ENCODE measurements at places on chromosomes 7 and 10. TPM values are rescaled to one million over a fixed set of nuclear protein-coding genes. Genes with fewer than 3 reads are reported as not detected.

Gene TAS2R3
- not detected for polyA plus RNA-seq

Gene FBXL13
- 1.0 TPM for polyA plus RNA-seq

- DNase-seq: no peak
Observed at GRCh38 chr7:133845005-133845404, 282.1 kb upstream of the LRGUK start.

DNA sequence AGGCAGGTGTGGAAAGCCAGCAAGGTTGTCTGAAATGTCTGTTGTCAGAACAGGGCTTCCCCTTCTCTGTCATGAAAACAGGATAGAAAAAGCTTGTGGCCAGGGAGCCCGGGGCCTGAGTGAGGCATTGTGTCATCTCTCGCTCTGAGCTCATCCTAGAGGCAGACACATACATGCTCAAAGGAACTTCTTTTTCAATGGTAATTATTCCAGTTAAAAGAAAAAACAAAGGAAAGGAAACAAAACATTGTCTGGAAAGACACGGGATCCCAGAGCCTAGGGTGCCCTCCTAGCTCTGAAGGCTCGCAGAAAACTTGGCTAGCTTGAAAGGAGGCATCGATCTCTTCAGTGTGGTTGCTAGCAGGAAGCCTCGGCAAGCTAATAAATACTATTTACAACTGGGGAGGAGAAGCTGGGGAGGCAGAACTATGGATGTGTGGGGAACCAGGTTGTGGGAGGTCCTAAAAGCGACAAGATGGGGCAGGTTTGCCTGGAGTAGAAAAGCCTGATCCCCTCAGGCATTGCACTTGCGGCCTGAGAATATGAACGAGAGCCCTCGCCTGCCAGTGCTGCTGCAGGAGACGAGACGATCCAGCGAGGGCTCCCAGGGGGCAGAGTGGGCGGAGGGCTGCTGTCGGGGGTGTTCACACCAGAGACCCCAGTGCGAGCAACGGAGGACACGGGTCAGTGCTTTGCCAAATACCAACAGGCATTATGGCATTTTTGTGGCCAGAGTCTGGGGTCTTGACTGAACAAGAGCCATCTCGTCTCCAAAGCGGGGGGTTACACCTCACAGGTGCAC is 32.8 kb upstream of the DGKI start:
- DNase-seq: no peak

Gene CTBP2
- polyA plus RNA-seq: 14.6 TPM

DNA sequence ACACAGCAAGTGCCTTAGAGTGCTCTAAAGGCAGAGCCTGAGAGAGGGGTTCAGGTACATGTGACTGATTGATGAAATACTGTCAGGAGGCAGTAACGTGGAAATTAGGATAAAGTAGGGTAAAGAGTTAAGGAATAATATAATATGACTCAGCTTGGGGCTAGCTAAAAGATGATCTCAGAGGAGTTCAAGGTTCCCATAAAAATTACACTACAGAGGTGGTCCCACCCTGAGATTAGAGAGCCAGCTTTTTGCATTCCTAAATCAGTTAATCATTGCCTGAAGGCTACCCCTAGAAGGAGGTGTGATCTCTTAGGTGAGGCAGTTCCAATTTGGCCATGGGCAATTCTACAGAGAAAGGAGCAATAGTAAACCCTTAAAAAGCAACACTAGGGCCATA is 5.8 kb downstream of the LIPJ start:
- no peak for DNase-seq

Gene FOXP2
- polyA plus RNA-seq: 0.14 TPM

Gene SYNPO2L
- polyA plus RNA-seq: 0.21 TPM

DNA sequence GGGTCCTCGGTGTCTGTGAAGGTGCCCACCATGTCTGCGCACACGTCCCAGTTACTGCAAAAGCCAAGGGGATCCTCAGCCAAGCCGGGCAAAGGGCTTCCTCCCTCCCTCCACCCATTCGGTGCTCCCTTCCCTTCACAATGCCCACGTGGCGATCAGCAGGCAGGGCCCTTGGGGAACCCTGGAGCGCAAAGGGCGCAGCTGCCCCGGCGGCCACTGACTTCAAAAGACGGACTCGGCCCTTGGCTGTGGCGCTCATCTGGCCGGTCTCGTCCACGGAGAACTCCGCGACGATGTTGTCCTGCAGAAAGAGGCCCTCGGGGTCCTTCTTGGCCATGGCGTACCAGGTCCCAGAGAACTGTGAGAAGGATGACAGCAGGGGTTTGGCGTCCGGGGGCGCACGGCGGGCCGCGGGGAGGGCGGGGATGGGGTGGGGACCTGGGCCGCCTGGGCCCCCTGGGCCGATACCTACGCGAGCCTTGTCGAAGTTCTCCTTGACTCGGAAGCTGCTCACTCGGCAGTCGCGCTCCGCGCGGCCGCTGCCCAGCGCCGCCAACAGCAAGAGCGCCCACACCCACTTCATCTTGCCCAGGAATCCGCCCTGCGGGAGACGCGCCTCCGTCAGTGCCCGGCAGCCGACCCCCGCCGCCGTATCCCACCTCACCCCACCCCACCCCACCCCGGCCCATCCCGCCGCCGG is 439 bp downstream of the RBP4 start:
- no peak for DNase-seq

DNA sequence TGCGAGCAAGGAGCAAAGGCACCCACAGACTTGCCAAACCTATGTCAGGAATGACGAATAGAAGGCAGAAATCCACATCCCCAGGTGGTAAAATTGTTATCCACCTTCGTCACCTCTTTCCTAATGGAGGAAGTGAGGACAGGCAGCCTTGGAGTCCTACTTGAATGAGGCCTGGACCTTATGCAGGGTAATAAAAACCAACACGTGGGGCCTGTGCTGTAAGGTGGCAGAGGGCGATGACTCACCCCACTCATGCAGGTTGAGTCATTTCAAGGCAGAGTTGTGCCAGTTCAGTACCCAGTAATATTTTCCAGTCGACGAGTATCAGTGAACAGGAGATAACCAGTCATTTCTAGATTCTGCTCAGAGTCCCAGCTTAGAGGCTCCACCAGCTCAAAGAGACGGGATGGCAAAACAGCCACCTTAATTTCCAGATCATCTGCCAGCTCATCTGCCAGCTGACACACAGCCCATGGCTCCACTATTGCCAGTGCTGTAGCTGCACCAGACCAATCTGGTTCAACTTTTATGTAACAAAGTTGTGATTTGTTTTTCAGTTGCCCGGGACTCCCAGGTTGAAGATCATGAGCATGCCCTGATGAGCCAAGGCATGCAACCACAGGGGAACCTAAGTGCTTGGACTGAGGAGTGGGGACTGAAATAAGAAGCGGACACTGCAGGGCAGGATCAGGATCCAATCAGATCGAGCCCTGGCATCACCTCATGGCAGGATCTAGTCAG is 176.2 kb upstream of the ITGB1 start:
- DNase-seq: no peak

Gene MLXIPL
- 25.3 TPM for polyA plus RNA-seq

- DNase-seq: no peak
Observed at GRCh38 chr7:84714765-84715164, 472.1 kb downstream of the SEMA3D start.

DNA sequence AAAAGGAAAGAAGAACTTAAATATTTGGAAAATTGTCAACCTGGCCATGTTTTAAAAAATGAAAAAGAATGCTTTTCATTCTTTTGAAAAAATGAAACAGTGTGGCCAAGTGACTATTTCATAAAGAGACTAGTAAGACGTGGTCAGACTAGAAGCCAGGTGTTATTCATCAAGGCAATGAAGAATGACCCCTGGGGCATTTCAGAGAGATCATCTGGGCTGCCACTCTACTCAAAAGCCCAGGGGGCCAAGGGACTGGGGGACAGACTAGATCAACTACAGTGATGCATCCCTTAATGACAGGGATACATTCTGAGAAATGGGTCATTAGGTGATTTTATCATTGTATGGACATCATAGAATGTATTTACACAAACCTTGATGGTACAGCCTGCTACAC is 199.4 kb downstream of the STK31 start:
- DNase-seq: no peak

DNA sequence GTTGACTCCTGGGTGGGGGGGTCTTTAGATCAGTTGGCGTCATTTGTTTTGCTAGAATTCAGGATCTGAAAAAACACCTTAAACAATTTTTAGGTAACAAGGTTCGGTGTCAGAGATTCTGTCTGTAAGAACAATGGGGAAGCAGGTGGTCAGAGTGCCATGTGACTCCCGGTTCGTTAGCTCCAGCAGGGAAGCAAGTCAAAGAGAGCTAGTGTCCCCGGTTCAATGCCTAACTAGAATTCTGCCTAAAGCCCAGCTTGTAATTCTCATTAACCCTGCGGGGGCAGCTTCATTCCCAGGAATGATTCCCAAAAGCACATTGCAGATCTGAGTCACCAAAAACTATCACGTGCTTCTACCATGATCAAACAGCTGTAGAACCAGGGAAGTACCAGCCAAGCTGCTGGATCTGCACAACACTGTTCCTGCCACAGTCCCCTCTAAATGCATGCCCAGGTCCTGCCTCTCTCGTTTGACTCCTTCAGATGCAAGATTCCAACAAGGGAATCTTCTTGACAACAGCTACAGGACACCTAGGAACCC is 664.3 kb upstream of the CELF2 start:
- no peak for DNase-seq

DNA sequence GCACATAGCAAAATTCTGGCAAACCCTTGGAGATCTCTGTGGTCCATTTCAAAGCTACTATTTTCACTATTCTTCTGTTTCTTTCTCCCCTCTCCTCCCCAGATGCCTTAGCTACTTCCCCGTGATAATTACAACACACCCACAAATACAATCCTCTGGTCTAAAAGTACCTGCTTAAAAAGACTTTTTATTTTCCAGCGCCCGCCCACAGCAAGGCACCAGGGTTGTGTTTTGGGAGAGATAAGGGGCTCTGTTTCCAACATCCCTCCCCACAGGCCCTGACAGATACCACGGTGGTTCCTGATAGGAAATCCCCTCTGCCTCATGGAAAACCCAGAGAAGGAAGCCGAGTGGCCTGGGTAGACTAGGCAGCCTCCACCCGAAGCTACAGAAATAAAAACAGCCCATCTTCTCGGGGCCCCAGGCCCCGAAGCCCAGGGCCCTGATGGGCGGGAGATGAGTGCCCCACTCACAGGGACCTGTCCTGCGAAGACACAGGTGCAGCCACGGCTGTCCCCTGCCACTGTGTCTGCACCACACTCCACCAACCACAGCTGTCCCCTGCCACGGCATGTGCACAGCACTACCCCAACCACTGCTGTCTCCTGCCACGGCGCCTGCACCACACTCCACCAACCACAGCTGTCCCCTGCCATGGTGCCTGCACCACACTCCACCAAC is 19.7 kb downstream of the CALML5 start:
- no peak for DNase-seq

- no peak for DNase-seq
Observed at GRCh38 chr7:68823996-68824780, 774.1 kb upstream of the AUTS2 start.

DNA sequence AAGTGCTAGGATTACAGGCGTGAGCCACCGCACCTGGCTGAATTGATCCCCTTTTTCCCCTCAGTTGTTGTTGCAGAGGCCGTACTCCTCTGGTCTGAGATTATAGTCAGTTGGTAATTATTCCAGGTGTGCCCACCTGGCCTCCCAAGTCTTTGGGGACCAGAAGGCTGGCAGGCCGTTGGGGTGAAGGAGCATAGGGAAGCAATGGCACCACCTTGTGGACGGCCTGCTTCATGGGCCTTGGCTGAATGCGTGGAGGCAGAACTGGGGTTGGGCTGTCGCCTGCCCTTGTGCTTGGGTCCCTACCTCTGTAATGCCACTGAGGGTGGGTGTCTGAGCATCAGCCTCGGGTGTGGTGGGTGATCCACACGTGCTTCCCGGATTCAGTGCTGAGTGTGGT is 125.7 kb downstream of the RGS10 start:
- DNase-seq: peak; percentile 62

Gene RNF133
- 0.02 TPM for polyA plus RNA-seq

GRCh38 chr10:93498166-93498565 is 1.8 kb downstream of the CEP55 start:
- no peak for DNase-seq

Gene KCNIP2
- polyA plus RNA-seq: 1.3 TPM

Gene NDUFB8
- 222 TPM for polyA plus RNA-seq

Gene HOXA11
- under 0.01 TPM for polyA plus RNA-seq

Gene ASAH2
- polyA plus RNA-seq: 0.18 TPM

Gene EGR2
- polyA plus RNA-seq: 12.1 TPM

DNA sequence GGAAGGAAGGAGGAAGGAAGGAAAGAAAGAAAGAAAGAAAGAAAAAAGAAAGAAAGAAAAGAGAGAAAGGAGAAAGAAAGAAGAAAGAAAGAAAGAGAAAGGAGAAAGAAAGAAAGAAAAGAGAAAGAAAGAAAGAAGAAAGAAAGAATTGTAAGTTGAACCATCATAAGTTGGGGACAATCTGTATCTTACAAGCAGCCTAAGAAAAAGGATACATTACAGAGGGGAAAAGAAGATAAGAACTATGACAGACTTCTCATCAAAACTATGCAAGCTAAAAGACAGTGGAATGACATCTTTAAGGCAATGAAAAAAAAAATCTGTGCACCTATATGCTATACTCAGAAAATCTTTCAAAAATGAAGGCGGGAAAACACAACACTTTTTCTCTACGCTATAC is 50.3 kb upstream of the SP4 start:
- no peak for DNase-seq

DNA sequence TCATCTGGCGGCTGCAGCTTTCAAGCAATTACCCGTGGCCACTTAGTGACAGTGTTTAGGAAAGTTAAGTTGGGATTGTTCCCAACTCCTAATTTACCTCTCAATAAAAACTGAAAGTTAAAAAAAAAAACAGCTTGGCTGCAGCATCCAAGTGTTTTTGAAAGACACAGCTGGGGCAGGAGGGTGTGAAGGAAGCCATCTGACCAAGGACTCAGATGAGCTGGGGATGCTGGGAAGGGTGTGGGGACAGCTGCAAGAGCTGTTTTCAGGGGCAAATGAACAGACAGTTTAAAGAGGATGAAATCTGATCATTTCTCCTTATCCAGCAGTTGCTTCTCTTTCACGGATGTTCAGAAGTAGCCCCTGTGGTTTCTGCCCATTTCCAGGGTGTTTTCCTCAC is 129.2 kb upstream of the CDCA7L start:
- DNase-seq: no peak

- no peak for DNase-seq
Observed at GRCh38 chr7:13106513-13106912, 419.1 kb downstream of the ARL4A start.

- no peak for DNase-seq
Observed at GRCh38 chr10:113337142-113337541, 215.7 kb upstream of the HABP2 start.

Gene BLNK
- 11.2 TPM for polyA plus RNA-seq

- DNase-seq: no peak
Observed at GRCh38 chr7:137996871-137997270, 5.0 kb downstream of the CREB3L2 start.
